Activated CD4-positive, CD25-positive, alpha-beta regulatory T cell treated with anti-CD3 and anti-CD28 coated beads, Interleukin-2, amount 50 U/mL, for 24 hours (primary cell): ENCODE measurements at places on chromosomes 12 and 14.
A peak's percentile ranks its signal among the peaks of the same experiment; 100 is the strongest.

DNA sequence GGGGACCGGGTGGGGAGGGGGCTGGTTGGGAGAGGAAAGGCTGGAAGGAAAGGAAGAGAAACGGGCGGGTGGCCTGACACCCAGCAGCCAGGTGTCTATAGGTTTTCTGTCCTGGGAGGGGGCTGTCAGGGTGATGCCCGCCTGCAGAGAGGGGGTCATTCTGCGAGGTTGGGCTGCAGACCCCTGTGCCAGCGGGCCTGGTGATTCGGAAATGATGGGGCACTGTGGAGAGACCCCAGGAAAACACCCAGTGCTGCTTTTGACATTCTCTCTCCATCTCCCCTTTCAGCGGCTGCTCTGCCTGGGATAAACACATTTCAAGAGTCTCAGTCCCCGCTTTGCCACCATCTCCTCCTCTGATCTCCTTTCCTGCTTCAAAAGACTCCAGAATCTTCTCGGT, 168.5 kb upstream of the RTL1 start:
- no peak for ATAC-seq

- no peak for ATAC-seq
Measured at GRCh38 chr12:124792961-124793441, 70.7 kb downstream of the SCARB1 start.

- no peak for ATAC-seq
Measured at GRCh38 chr12:32756476-32757066, 874 bp upstream of the YARS2 start.

DNA sequence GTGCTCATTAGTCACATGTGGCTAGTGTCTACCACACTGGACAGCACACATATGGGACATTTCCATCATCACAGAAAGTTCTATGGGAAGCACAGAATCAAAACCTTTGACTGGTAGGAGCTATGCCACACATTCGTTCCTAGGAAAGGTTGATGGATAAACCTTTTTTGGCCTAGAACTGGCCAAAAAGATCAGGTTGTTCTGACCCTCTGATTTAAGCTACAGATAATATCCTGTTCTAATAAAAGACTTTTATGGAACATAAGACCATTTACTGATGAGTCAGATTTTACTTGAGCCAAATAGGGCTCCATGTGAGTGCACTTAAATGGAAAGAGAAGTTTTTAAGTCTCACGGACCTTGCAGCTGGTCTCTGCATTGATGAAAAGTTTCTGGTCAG, 143.2 kb downstream of the SLC15A4 start:
- no peak for ATAC-seq

DNA sequence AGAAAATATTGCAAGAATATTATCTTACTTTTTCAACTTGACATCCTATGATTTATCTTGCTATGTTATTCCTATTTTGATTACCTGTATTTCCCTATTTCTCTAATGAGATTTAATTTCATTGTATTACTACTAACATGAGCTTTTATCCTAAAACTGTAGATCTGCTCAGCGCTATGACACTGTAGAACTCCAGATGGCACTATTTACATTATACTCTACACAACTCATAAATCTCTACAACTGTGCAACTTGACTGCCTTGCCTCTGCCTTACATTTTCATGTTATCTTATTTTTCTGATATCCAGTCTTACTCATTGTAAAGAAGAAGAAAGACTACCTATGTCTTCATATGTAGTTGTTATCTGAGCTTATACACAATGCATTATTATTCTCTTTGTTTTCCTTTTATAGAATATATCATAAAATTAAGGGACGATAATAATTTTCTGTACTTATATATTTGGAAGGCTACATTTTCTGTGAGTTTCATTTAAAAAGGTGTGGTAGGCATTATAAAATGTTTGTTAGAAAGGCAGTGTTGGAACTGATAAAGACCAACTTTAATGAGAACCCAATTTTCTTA, 24.1 kb downstream of the NUP37 start:
- ATAC-seq = no peak

GRCh38 chr14:21264025-21264801, 5.0 kb downstream of the HNRNPC start:
- ATAC-seq = peak; percentile 80

- ATAC-seq = no peak
Measured at GRCh38 chr12:2194060-2194459, 141.3 kb downstream of the CACNA1C start.

DNA sequence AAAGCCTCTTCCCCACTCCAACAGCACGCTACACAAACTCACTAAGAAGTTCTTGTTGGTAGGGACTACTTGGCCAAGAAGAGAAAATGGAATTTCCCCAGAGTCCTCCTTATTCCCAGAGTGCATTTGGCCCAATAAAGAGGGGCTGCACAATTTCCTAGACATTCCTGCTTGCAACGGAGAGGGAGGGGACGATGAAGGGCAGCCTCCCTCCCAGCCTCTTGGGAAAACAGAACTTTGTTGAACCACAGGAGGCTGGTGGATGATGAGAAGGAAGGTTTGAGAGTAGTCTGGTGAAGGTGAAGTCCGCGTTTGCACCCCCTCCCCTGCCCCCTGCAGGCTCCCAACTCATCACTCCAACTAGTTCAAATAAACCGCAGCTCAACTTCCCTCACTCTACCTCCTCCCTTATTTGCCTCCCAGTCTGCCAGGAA, 19.1 kb upstream of the TBX3 start:
- no peak for ATAC-seq

DNA sequence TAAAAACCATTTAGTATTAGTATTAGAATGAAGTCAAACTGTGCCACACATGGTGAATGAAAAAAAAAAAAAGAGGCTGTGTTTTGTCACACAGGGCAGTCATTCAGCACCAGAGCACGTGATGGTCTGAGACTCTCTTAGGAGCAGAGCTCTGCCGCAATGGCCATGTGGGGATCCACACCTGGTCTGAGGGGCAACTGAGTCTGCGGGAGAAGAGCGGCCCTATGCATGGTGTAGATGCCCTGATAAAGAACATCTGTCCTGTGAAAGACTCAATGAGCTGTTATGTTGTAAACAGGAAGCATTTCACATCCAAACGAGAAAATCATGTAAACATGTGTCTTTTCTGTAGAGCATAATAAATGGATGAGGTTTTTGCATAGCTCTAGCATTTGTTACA, 12.2 kb upstream of the BDKRB1 start:
- ATAC-seq = no peak

GRCh38 chr12:98213556-98213955, 301.8 kb upstream of the TMPO start:
- no peak for ATAC-seq

- ATAC-seq = no peak
Measured at GRCh38 chr12:20450591-20451180, 82.3 kb downstream of the PDE3A start.

GRCh38 chr14:32825058-32825457, 113.6 kb upstream of the NPAS3 start:
- ATAC-seq = no peak

- no peak for ATAC-seq
Measured at GRCh38 chr12:56885316-56885715, 48.9 kb downstream of the SDR9C7 start.

DNA sequence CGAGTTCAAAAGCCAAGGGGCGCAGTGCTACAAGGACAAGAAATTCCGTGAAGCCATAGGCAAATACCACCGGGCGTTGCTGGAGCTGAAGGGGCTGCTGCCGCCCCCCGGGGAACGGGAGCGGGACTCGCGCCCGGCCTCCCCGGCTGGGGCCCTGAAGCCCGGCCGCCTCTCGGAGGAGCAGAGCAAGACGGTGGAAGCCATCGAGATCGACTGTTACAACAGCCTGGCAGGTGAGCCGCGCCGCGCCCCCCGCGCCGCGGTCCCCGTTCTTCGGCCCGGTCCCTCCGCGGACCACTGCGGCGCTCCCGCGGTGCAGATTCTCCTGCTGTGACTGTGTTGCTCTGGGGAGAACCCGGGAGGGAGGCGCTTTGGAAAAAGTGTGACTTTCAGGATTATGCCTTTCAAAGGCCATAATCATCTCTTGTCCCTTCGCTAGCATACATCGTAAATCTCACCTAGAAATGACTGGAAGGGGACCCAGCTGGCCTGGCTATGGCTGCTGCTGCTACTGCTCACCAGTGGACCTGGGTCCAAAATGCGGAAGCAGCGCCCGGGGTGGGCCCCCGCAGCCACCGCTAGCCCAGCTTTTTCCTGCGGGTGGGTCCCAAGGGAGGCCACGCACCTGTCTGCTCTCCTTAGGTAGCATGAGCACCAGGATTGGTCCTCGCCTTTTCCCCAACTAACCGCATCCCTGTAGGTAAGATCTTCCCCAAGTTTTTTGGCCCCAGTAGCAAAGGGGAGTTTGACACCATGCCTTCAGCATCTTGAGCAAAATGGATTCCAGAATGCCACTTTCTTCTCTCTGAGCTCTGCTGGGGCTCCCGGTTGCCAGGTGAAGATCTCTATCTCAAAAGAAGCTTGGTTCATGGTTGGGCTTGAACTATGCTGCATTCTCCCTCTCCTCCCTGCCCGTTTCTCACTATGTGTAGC, 853 bp downstream of the TTC9 start:
- ATAC-seq = peak; percentile 26

DNA sequence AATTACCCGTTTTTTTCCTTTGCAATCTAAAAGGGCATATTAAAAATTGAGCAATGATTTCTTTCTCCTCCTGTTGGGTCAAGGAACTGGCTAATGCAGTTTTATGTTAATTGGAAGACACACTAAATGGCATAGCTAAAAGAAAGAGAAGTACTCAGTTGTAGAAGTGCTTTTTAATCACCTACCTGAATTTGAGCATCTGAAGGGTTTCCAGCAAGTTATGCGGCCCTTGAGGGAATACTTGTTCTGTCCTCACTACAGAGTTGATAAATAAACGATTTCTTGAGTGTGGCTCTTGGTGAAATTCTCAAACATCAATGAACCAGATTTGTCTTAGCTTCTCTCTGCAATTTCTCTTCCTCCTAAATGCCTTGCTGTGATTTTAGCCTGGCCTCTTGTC, 184.1 kb upstream of the RPH3A start:
- ATAC-seq = no peak

DNA sequence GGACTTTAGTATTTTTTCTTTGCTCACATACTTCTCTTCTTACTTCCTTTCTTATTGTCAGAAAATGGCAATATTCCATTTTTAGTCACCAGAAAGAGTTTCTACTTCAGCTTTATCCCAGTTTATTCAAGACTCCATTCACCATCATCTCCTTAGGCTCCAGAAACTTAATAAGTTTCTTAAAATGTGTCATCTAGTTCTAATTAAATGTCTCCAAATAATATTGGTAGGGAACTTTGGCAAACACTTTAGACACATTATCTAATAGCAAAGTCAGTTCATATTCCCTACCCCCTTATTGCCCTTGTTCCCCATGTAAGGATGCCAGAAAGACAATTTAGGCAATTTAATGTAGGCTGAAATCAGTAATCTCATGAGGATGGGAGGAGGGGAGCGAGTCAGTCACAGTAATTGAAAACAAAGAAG, 15.1 kb downstream of the EPYC start:
- no peak for ATAC-seq

GRCh38 chr12:94618995-94619695, 31.2 kb downstream of the TMCC3 start:
- ATAC-seq = peak; percentile 59

DNA sequence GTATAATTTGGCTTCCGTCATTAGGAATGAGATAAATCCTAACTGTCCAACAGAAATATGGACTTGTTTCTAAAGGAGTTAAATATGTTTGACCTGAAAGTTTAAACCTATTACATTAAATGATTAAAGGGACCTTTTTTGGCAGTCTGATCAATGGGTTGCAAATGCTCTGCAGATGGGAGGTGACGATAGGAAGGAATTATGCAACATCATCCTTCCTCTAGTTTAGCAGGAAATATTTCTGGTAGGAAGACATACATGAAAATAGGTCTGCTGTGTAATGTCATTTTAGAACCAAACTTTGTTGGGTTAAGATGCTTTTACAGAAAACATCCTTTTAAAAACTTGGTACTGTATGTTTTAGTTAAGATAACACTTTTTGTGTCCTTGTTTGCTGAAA, 2.6 kb downstream of the LRRC10 start:
- ATAC-seq = no peak
